Activated T-helper 9 cell treated with anti-CD3 and anti-CD28 coated beads, Interleukin-2, amount 50 U/mL, for 16 hours (primary cell): ENCODE measurements at places on chromosomes 11 and 22.

GRCh38 chr22:37740455-37741311 lies 43.8 kb downstream of the TRIOBP start:
- DNase-seq, result no peak

DNA sequence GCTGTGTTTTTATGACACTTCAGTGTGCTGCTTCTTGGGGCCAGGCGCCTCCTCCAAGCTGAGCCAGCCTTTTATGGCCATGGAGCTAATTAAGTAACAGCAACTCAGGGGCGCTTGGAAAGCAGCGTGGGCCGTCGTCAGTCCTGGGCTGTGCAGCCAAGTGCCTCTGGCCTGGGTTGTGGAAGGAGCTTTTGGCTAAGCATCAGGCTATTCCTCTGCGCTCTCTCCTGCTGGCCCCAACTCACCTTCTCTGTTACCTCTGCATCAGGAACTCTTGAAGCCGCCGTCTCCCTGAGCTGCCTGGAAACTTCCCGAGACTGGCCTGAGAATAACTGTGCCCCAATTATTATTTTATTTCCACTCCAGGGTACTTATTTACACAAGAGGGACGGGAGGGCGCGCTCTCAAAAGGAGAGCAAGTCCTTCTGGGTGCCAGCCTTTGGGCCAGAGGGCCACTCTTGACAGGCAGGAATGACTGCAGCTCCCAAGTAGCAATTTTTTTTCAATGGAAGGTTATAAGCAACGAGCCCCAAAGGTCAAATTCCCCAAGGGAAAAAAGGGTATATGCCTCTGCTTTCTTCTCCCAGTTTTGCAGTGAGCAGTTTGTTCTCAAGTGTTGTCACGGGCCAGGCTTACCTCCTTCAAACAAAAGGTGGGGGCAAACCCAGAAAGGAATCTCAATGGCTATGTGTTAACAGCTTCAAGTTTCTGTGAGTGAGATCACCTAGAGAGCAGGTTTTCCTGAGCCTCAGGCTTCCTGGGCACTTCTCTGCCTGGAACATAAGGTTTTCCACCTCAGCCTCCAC lies 38.5 kb upstream of the NAV2 start:
- DNase-seq, result no peak

- DNase-seq, result no peak
Observed at GRCh38 chr11:11960687-11961086, 47.7 kb downstream of the DKK3 start.

GRCh38 chr11:60970369-60970774 lies 1.1 kb upstream of the CD6 start:
- DNase-seq, result peak; percentile 73

DNA sequence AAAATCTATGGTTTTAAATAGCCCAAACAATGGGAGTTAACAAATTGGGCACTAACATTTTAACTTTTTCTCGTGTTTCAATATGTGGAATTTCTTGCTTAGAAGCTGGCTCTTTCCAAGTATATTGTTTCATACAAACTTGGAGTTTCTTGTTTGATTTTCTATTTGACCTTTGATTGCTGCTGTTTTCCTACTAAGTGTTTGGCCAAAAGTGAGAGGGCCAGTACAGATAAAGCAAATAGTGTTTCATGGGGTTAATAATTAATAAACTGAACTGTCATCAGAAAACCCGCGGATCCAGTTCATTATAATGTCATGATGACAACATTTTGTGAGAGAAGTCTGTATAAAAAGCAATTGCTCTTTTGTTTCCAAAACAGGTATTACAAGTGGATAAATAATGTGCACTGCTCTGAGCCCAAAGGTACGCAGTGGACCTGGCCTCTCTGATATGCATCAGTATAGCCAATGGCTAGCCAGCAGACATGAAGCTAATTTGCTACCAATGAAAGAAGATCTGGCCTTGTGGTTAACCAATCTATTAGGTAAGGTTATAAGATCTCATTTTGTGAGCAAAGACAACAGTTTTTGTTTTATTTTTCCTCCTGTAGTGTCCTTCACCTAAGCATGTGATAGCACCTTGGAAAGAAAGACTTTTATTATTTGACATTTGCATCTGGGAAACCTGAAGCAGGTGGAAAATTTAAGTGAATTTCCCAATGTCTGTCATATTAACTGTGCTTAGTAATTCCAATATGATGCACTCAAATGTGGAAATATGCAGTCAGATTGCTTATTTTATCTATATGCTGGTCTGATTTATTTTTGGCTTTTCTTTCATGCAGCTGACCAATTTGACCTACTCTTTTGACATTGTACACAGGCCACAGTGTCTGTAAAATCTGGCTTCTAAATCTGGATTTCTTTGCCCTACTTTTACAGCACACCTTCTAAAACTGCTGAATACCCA lies 8.3 kb downstream of the GAS2 start:
- DNase-seq, result no peak

GRCh38 chr11:86888164-86889000 lies 66.8 kb downstream of the FZD4 start:
- no peak for DNase-seq

- no peak for DNase-seq
Observed at GRCh38 chr11:87970762-87971161, 204.5 kb downstream of the RAB38 start.

DNA sequence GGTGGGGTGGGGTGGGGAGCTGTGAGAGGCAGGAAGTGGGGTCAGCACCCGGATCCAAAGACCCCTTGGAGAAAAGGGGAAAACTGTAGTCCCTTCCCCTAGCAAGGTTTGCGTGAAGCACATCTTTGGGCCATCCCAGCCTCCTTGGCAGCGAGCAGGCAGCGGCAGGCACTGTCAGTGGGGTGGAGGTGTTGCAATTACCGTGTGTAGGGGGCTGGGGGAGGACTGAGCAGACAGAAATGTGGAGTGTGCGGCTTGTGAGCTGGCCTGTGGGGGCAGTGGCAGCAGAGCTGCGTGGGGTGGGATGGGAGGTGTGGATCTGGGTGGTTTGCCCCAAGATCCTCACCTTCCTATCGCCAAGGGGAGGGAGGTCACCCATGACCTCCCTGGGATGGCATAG lies 16.4 kb downstream of the DAGLA start:
- no peak for DNase-seq

GRCh38 chr11:124943254-124943616 lies 7.4 kb upstream of the HEPACAM start:
- DNase-seq, result no peak

- no peak for DNase-seq
Observed at GRCh38 chr11:1834062-1834610, 654 bp upstream of the SYT8 start.

- DNase-seq, result peak; percentile 61
Observed at GRCh38 chr11:67262731-67263675, 3.3 kb upstream of the GRK2 start.

DNA sequence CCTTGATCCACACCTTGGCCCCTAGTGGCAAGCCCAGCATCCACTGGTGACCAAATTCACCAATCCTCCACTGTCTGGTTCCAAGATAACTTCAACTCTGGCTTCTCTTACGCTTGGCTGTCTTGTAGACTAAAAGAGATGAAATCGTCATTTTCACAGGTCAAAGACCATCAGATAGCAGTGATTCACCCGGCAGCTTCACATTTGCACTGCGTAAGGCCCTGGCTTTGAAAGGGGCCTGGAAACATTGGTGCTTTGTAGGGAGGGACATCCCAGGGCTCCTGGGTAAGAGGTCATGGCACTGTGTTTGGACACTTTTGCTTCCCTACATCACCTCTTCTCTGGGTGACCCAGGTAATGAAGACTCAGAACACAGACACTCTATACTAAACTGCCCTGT lies 30.1 kb upstream of the FADD start:
- no peak for DNase-seq

GRCh38 chr11:83259559-83259958 lies 26.6 kb downstream of the CCDC90B start:
- no peak for DNase-seq

DNA sequence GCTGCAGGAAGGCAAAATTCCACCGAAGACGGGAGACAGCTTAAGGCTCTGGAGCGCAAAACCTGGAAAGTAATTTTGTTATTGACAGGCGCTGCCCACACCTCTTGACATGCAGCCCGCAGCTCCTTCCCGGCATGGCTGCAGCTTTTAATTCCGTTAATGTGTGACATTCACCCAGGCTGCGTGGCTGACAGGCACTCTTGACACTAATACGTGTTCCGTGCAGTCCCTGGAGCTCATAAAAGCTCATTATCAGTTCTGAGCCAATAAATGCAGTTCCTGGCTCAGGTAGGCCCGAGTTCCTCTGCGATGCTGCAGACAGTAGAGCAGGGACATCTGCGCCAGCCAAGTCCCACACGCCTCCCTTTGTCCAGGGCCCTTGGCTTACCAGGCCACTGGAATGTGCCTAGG lies 34.8 kb downstream of the TSPAN18 start:
- no peak for DNase-seq

GRCh38 chr11:61866231-61866957 lies 25.0 kb downstream of the FADS3 start:
- DNase-seq, result no peak

DNA sequence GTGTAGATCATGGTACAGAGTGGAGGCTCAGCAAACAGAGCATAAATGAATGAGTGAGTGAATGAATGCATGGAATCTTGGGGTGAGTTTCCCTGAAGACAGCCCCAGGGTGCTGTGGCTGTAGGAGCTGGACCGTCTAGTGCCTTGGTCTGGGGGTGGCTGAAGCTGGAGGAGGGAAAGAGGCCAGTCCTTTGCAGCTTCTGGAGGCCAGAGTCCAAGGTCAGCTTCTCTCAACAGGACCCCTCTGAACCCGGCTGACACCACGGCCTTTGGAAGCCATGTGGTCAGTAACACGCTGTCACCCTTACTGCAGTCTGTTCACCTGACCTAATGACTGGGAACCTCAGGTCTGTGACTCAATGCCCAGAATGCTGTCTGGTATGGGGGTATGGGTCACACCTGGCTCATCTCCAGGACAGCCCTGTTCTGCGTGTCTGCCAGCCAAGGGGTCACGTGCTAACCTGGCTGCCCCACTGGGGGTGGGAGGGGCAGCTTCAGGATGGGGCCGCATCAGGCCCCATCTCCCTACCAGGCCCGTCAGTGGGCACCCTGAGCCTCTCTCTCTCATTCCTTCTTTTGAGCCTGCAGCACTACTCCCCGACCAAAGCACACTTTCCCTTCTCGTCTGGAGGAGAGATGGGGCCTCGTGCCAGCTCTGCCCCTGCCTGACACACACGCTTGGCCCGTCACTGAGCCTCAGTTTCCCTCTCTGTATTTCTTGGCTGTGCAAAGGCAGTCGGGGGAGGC lies 24.1 kb upstream of the CHKA start:
- DNase-seq, result no peak

DNA sequence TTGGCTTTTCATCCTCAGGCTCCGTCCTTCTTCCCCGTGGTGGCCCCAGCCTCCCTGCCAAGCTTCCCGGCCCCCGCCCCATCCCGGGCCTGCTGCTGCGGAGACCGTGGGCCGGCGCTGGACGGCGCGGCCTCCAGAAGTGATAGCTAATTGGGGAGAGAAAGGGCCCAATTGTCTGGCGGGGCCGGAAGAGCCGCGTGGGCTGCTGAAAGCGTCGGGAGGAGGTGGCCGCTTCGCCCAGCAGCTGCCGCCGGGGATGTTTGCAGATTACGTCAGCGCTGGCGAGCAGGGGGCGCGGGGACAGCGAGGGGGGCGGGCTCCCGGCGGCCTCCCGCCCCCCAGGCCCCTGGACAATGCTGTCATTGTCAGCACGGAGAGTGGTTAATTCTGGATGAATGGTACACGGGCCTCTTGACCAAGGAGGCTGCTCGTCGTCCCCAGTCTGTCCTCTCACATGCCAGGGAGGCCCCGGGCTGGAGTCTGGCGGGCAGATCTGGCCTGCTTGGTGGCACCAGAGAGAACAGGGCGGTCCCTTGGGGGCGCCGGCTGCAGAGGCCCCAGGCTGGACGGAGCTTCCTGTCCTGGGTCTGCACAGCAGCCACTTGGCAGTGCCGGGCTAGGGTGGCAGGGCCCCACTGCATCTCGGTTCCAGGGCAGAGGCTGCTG lies 1.6 kb downstream of the SMIM38 start:
- DNase-seq, result no peak

DNA sequence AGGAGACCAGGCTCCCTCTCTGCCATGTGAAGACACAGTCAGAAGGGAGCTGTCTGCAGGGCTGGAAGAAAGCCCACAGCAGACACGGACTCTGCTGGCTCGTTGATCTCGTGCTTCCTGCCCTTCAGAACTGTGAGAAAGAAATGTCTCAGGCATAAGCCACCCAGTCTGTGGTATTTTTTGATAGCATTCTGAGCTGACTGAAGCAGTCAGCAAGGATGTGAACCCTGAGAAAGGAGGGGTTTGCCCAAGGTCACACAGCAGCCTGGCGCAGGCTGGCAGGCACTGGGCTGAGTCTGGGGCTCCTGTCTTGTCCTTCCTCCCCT lies 255.1 kb upstream of the B3GAT1 start:
- no peak for DNase-seq

GRCh38 chr22:50569896-50570535 lies 7.3 kb upstream of the SYCE3 start:
- no peak for DNase-seq
